ENCODE measurements at places on chromosomes 16 and 17.

DNA sequence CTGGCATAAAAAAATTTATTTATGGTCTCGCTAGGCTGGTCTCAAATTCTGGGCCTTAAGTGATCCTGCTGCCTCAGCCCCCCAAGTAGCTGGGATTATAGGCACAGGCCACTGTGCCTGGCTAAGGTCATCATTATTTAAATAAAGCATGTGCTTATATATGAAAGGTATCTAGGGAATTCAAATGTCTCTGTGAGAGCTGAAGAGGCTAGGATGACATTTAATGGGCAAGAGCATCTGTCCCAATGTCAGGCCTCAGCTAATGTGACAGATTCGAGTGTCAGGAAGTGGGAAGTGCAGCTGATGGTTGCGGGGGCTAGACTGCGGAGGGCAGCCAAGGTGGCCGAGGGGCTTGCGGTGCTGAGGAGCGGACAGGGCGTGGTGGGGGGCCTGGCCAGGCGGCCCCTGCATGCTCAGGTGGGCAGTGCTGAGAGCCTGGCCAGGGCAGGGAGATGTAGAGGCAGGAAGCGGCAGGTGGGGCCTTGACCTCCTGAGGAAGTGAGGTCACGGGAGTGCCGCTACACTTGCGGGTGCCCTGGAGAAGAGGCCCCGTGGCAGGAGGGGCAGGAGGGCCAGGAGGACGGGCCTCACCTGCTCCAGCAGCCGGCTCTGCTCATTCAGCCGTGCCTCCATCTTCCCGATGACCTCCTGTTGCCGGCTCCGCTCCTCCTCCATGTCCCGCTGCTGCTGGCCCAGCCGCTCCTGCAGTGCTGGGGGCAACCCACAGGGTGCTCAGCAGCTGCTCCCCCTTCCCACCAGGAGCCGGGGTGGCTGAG is 12.6 kb upstream of the MRPL38 start:
- DNase-seq = no peak

DNA sequence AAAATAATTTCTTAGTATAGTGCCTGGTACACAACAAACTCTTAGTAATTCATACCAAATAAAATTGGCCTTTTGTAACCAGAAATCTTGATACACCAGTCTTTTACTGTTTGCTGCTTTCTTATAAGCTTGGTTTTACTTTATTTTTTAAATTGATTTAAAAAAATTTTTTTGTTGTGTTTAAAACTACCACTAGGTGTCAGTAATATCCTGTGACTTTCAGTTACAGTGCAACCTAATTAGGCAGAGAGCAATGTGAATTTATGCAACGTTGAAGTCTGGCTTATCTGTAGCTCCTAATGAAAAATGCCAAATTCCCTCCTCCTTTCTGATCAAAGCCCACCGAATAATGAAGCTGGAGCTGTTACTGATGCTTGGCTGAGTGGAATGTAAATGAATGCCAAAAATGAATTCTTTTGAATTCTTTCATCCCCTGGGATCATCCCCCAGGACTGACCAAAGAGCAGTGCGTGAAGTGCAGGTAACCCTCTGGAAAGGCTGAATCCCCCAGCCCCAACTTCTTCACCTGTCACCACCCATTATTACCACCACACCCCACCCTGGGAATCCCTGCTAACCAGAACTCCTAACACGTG is 3.8 kb downstream of the ERCC4 start:
- peak; percentile 22 for DNase-seq

DNA sequence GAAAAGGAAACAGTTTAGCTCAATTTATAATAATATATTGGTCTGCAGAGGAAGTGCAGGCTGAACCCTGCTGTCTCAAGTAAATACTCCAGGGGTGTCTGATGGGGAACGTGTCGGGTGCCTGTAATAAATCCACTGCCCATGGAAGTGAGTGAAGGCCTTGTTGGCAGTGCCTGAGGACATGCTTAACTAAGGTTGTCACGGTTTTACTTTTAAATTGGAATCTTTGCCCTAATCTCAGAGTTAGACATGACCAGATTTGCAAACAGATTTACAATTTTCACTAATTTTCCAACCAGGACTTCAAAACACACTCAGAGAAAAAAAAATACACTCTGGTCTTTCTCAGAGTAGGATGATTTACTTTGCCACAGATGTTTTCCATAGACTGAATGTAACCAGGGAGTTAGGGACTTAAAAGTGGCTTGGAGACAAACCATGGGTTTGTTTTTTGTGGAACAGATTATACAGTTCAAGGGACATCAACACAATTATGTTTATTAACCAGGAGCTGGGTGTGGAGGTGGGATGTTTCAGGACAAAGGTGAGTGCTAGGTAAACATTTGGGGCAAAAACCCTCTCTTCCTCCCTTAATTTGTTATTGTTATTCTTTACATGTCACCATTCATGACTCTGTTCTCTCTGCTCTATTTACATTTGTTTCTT is 144.5 kb downstream of the FTO start:
- DNase-seq = no peak

DNA sequence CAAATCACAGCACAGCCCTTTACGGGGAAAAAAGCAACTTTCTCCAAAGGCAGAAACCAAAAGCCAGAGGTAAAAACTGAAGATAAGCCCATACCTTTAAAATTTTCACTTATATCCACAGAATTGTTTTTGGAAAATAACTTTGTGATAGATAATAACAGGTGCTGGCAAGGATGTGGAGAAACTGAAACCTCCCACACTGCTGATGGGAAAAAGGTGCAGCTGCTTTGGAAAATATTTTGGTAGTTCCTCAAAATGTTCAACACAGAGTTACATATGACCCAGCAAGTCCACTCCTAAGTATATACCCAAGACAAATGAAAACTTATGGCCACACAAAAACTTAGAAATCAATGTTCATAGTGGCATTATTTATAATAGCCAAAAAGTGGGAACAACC is 12.2 kb downstream of the EFTUD2 start:
- no peak for DNase-seq

- no peak for DNase-seq
Observed at GRCh38 chr16:53779186-53779585, 75.2 kb downstream of the FTO start.
